ENCODE measurements at places on chromosomes 3 and 15. TPM values are rescaled to one million over a fixed set of nuclear protein-coding genes. Genes with fewer than 3 reads are reported as not detected.

DNA sequence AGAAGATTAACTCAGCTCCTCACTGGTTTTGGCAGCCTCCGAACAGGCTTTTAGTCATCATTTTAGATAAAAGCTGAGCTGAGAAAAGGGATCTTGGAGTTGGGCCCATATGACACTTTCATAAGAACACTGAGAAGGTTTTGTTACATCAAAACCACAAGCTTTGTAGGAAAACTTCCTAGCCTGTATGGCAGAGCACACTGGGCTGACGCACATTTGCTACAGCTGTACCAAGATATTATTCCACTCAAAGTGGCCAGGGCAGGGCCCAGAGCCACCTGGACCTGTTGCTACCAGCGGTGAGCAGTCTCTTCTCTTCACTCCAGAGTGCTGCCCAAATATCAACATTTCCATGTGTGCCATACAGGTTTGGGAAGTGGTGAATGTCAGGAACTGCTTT, 160.5 kb upstream of the CCDC54 start:
- no peak for DNase-seq
- H3K36me3 ChIP-seq: no peaks in the 10 kb centered on the region
- peaks cover 60% of the 10 kb centered on the region for H3K4me1 ChIP-seq
- H3K4me3 ChIP-seq: no peak overlapping the region
- H3K27me3 ChIP-seq: no peaks in the 10 kb centered on the region
- H3K27ac ChIP-seq: peak overlapping the region; percentile 75

GRCh38 chr3:194582196-194582905, 50.9 kb downstream of the TMEM44 start:
- H3K27ac ChIP-seq: peak overlapping the region; percentile 78
- H3K36me3 ChIP-seq: peaks cover 2% of the 10 kb centered on the region
- no peak for DNase-seq
- H3K4me3 ChIP-seq: peak overlapping the region; percentile 41

DNA sequence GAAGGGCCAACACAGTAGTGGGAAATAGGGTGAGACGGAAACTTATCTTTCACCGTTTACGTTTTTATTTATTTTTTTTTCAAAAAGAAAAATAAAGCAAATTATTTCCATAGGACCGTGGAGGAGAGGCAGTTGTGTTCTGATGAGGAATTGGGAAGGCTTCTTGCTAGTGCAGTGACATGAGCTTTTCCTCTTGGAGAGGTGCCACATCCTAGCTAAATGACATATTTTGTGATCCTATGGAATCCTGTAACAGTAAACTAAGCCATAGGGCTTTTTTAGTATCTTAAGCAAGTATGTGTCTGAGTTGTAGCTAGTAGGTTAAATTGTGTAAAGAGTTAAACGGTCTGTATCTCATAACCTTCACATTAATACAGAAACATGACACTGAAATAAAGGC, 609.9 kb downstream of the RBMS3 start:
- no peak overlapping the region for H3K27ac ChIP-seq
- no peak overlapping the region for H3K4me3 ChIP-seq
- DNase-seq: no peak

- no peaks in the 10 kb centered on the region for H3K4me1 ChIP-seq
- H3K4me3 ChIP-seq: no peak overlapping the region
- peaks cover 39% of the 10 kb centered on the region for H3K27me3 ChIP-seq
- H3K27ac ChIP-seq: no peak overlapping the region
- no peaks in the 10 kb centered on the region for H3K36me3 ChIP-seq
- no peak for DNase-seq
These were observed 90.6 kb upstream of the AKAP13 start for GRCh38 chr15:85289677-85290365.

The TRPC1 gene
- total RNA-seq: 16.6 TPM

GRCh38 chr3:153591561-153592245, 429.7 kb downstream of the RAP2B start:
- peaks cover 23% of the 10 kb centered on the region for H3K27me3 ChIP-seq
- H3K27ac ChIP-seq: no peak overlapping the region
- DNase-seq: no peak
- H3K4me3 ChIP-seq: no peak overlapping the region

DNA sequence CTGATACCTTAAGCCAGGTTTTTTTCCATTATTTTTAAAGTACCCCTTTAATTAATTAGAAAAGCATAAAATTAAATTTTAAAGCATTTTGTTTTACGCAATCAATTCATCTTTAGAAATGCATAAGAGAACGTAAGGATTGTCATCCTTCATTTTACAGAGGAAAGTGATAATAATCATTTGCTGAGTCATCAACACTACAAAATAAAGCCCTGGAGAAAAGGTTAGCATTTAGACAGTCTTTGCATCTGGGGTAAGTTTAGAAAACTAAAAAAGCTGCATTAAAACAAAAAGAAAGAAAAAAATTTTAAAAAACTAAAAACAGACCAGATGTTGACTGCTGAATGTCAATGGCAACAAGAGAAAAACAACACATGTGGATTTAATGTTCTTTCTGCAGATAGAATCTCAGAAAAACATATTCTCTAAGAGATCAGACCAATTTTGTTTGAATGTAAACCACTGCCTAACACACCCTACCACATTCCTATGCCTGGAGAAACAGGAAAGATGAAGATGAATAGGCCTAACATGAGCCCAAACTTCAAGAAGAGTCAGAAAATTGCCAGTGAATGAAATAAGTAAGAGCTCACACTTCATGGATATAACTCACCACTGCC, 59.9 kb downstream of the SUCNR1 start:
- no peak for DNase-seq
- no peak overlapping the region for H3K4me3 ChIP-seq
- peak overlapping the region; percentile 82 for H3K27ac ChIP-seq
- no peaks in the 10 kb centered on the region for H3K36me3 ChIP-seq
- H3K27me3 ChIP-seq: no peaks in the 10 kb centered on the region
- H3K4me1 ChIP-seq: peaks cover 26% of the 10 kb centered on the region

GRCh38 chr3:193016437-193016901, 98.8 kb upstream of the MB21D2 start:
- no peaks in the 10 kb centered on the region for H3K4me1 ChIP-seq
- H3K27ac ChIP-seq: no peak overlapping the region
- H3K36me3 ChIP-seq: no peaks in the 10 kb centered on the region
- DNase-seq: no peak

- H3K27ac ChIP-seq: peak overlapping the region; percentile 97
- H3K27me3 ChIP-seq: no peaks in the 10 kb centered on the region
- no peaks in the 10 kb centered on the region for H3K36me3 ChIP-seq
These were observed 31.2 kb upstream of the CCDC80 start for GRCh38 chr3:112671930-112672715.

The ABHD17C gene
- total RNA-seq: 17.7 TPM

DNA sequence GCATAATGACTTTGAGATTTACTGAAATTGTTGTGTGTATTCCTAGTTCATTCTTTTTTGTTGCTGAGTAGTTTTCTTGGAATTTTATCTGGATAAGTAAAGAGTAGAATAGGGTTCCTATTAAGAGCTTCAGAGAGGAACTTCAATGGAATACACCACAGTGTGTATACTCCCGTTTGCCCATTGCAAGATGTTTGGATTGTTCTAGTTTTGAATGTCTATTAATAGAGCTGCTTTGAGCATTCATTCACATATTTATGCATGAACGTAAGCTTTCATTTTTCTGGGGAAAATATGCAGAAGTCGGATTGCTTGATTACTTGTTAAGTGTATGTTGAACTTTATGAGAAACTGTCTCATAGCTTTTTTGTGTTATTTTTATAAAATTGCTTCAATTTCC, 580.5 kb downstream of the OTOL1 start:
- no peaks in the 10 kb centered on the region for H3K36me3 ChIP-seq
- H3K4me1 ChIP-seq: no peaks in the 10 kb centered on the region
- no peak for DNase-seq
- no peak overlapping the region for H3K27ac ChIP-seq

GRCh38 chr15:94070356-94071295, 160.7 kb upstream of the MCTP2 start:
- peaks cover 7% of the 10 kb centered on the region for H3K27me3 ChIP-seq
- peaks cover 27% of the 10 kb centered on the region for H3K4me1 ChIP-seq
- H3K36me3 ChIP-seq: peaks cover 8% of the 10 kb centered on the region

The AMOTL2 gene
- total RNA-seq: 195 TPM

The CCDC191 gene
- 4.3 TPM for total RNA-seq

DNA sequence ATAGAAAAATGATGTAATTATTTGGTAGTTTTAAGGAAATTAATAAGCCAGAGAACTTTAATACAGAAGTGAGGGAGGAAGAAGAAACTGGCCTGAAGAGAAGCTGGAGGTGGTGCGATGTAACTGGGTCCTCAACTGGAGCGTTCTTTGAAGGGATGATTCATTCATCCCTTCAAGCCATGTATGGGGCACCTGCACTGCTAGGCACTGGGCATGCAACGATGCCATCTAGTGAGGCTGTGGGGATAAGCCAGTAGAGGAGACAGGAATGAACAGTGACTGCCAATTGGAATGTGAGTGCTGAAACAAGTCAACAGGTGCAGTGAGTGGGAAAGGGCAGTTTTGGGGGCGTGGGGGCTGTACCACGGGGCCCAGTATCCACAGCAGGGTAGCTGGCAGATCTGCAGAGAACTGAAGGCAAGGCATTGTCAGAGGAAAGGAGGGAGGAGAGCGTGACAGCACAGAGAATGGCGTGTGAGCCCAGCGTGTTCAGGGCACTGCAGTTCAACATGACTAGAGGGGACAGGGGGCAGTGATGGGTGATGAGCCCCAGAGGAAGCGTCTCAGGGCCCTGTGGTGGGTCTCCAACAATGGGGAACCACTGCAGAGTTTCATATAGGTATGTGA, 3.8 kb upstream of the KIF23 start:
- H3K27me3 ChIP-seq: no peaks in the 10 kb centered on the region
- H3K36me3 ChIP-seq: no peaks in the 10 kb centered on the region
- no peak overlapping the region for H3K27ac ChIP-seq
- no peak for DNase-seq

The MKRN3 gene
- total RNA-seq: not detected

DNA sequence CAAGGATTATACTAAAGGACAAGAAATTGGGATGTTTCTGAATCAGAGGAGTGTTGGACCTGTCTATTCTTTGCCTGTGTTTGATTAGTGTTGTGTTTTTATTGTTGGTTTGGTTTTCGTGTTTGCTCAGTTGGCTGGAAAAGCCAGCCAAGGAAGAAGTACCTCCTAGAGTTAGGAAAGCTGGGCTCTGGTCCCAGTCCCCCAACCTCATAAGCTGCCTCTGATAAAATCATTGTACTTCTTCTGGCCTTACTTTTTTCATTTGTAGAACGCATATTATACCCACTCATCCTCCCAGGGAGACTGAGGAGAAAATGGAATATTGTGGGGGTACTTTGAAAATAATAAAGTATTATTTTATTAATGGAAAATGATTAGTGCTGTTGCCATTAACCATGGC, 177.4 kb upstream of the TRIM42 start:
- H3K27ac ChIP-seq: no peak overlapping the region
- H3K27me3 ChIP-seq: no peaks in the 10 kb centered on the region
- peaks cover 3% of the 10 kb centered on the region for H3K36me3 ChIP-seq

- DNase-seq: no peak
- peak overlapping the region; percentile 91 for H3K27ac ChIP-seq
- no peak overlapping the region for H3K4me3 ChIP-seq
- H3K4me1 ChIP-seq: peaks cover 93% of the 10 kb centered on the region
These were observed 83.7 kb downstream of the ARNT2 start for GRCh38 chr15:80487839-80488390.

- H3K27me3 ChIP-seq: peaks cover 3% of the 10 kb centered on the region
- H3K4me3 ChIP-seq: peak overlapping the region; percentile 91
- DNase-seq: no peak
- H3K27ac ChIP-seq: no peak overlapping the region
These were observed 1.1 kb upstream of the UBE2E1 start for GRCh38 chr3:23804441-23805209.

GRCh38 chr3:36774052-36774451, 9.7 kb upstream of the DCLK3 start:
- no peak for DNase-seq
- no peak overlapping the region for H3K4me3 ChIP-seq
- peaks cover 4% of the 10 kb centered on the region for H3K4me1 ChIP-seq

DNA sequence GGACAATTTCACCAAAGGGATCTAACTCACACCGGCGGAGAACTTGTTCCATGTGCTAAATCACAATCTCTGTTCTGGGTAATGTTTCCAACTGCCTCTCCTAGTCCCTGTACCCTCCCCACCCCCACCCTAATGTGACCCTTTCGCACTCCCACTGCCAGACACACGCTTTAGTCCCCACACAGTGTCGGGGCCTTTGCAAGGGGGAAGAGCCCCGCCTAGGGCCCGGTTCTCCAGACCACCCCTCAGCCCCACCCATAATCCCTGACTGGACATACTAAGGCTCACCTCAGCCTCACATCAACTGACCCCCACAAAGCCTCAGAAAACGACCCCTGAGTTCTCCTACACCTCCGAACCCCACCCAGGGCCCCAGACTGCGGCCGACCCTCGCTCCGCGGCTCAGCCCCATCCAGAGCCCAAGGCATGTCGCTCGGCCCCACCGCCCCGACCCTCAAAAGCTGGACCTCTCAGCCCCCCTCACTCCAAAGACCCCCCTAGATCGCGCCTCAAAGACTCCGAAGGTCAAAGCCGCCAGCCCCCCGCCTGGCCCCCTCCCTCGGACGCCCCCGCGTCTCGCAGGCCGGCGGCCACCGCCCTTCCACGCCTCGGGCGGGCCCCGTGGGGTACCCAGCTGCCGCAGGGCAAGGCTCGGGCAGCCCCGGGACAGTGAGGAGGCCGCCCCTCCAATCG, 72.0 kb upstream of the MAP4 start:
- no peak for DNase-seq
- H3K27ac ChIP-seq: peak overlapping the region; percentile 98
- peaks cover 37% of the 10 kb centered on the region for H3K4me1 ChIP-seq
- H3K36me3 ChIP-seq: peaks cover 4% of the 10 kb centered on the region
- H3K4me3 ChIP-seq: peak overlapping the region; percentile 96

- peak overlapping the region; percentile 71 for H3K27ac ChIP-seq
- H3K4me3 ChIP-seq: no peak overlapping the region
- peaks cover 4% of the 10 kb centered on the region for H3K36me3 ChIP-seq
- DNase-seq: no peak
- no peaks in the 10 kb centered on the region for H3K27me3 ChIP-seq
These were observed 494.5 kb upstream of the PDZRN3 start for GRCh38 chr3:74119221-74119620.

DNA sequence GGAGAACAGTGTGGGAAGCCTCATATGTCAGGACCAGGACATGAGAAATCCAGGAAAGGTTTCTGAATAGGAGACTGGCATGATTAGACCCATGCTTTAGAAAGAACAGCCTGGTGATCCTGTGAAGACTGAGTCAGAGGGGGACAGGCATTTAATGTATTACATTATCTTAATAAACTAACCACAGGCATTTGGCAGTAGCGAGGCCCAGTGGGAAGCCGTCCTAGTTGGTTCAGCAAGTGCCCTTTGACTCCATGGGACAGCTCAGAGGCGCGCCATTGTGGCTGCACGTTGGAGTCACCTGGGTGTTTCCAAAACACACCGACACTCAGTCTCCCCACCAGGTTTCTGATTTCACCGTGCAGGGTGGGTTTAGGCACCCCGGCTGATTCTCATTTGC, 90.5 kb upstream of the DGKG start:
- no peak overlapping the region for H3K4me3 ChIP-seq
- peaks cover 10% of the 10 kb centered on the region for H3K4me1 ChIP-seq
- DNase-seq: no peak
- H3K27ac ChIP-seq: no peak overlapping the region
- peaks cover 31% of the 10 kb centered on the region for H3K27me3 ChIP-seq

GRCh38 chr3:187025656-187026316, 95.5 kb downstream of the ST6GAL1 start:
- H3K27ac ChIP-seq: no peak overlapping the region
- no peak overlapping the region for H3K4me3 ChIP-seq

The CEMIP gene
- total RNA-seq: 445 TPM

The HCLS1 gene
- total RNA-seq: not detected

Measured in osteocyte (in vitro differentiated cells).